Stimulated activated CD4-positive, alpha-beta T cell treated with anti-CD3 and anti-CD28 coated beads, Interleukin-15, amount 100 ng/mL, for 24 hours (primary cell): ENCODE measurements at places on chromosomes 2 and 18.
A peak's percentile ranks its signal among the peaks of the same experiment; 100 is the strongest.

DNA sequence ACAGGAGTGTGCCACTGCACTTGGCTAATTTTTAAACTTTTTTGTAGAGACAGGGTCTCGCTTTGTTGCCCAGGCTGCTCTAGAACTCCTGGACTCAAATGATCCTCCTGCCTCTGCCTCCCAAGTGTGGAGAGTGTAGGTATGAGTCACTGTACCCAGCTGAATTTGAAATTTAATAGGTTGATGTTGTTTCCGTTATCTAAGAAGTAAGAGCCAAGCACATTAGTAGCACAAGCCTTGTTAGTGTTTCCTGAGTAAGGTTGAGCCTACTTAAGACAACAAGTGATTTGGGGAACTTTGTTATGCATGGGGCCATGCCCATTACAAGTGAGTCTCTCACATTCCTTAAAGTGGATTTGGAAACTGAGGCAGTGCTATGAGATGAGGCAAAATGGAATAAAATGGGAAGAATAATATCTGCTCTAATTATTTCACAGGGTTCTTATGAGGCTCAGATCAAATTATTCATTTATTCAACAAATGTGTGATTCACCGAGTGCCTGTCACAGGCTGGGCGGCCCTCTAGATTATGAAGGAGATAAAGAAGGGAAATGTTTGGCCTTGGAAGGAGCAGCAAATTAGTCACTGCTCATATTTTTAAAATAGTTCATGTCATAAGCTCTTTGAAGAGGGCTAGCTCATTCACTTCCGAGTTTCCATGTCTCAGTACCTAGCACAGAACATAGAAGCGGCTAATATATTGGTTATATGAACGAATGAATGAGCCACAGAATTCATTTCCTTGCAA is 217.2 kb downstream of the LDLRAD4 start:
- peak; percentile 43 for DNase-seq

DNA sequence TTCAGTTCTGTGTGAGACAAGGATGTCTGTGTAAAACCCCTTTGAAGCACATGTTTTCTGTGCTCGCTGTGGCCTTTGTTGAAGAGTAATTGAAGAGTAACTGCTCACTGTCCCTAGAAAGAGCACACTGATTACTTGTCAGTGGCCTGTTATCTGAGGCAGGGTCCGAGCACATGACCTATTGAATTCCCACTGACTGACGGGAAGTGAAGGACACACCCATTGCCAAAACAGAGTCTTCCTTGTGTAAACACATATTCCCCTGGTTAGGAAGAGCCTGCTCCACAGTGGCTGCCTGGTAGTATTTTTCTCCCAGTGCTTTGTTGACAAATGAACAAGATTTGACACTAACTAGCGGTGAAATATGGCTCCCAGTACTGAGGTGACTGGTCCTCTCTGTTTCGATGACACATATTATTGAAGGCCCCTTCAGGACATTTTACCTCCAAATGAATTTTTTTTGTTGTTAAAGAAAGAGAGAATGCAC is 148.5 kb upstream of the GYPC start:
- no peak for DNase-seq

DNA sequence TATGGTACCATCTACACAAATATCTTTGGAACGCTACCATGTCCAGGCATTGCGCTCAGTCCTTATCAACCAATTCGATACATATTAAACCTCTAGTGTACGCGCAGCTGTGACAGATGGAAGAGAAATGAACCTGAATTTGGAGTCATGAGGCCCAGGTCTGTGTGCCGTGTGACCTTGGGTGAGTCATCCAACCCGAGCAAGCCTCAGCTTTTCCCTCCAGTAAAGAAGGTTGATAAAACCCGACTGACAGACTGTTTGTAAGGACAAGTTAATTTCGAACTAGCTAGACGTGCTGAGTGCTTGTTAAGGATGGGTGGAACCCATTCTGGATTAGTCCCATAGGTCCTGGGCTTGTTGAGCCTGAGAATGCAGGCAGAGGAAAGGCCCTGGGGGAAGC is 28.2 kb downstream of the GREB1 start:
- no peak for DNase-seq

DNA sequence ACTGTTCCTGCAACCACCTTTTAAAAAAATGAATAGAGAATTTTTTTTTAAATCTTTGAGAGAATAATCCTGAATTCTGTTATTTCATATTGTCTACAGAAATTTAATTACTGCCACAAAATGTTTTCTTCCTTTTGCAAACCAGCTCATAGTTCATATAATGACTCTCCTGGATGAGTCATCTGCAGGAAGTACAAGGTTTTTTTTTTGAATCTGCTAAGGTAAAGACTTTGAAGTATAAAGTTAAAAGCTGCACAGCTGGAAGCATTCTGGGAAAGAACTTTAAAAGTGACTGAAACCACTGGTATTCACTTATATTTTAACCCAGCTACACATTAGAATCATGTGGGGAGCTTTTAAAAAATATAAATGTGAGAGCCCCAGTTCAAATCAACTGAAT is 25.4 kb downstream of the SESTD1 start:
- DNase-seq, result no peak

- DNase-seq, result no peak
Observed at GRCh38 chr2:98505971-98506664, 61.5 kb downstream of the INPP4A start.

DNA sequence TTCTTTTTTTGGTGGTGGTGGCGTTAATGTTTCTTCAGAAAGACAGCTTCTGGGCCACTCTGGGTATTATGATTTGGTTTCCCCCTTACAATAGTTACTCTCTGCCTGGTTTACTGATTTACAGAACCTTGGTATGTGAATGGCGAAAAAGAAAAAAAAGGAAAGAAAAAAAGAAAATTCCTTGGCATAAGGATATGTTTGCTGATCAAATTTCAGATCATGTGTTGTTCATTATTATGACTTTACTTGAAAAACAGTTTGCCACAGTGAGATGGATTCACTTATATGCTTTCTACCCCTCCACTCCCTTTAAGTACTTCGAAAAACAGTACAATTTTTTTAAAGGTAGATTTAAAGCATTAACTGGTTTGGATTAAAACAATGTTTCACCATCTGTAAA is 21.0 kb downstream of the BCL11A start:
- DNase-seq, result no peak

DNA sequence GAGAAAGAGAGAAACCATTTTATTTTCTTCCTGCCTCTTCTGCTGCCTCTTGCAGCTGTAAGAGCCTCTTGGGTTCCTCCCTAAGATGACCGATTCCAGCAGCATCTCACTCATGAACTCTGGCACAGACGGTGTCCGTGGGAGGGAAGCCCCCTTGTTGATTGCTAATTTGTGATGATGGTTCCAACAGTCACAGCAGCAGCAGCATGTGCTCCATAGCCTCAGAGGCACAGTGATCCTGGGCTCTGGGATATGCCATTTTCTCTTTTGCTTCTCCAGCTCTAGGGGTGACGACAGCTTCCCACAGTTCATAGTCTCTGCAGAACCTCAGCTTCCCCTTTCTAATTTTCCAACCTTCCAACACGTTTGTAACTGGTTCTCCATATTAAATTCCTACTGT is 324.2 kb upstream of the HS6ST1 start:
- no peak for DNase-seq

DNA sequence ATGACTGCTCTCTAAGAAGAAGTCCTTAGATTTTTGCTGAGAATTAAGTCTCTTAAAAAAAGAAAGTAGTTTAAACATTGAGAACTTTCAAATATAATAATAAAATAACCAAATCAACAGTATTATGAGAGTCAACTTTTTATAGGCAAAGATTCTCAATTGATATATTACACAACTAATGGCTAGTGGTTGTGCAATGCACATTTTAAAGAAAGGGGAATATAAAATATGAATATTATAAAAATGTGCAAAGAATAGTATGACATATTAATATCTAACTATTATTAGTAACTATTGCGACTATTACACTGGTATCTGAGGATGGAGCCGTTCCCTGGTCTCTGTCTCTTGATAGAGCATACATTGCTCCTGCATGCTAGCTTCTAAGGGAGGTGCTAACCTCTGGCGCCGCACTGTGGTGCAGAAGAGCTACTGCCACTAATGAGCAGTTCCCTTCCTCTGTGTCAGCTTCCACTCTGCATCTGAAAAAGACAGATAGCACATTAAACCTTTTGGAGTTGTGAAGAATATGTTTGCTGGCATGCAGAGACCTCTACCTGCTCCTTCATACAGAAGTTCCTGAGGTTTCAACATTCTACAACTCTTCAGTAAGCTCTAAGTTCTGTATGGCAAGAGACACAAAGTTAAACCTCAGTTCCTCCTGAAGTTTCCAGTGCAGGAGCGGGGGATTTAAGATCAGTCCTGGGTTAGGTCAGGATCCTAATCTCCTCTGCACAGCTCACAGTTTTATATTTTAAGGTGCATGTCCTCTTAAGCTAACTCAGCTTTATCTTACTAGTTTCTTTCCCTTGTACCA is 3.5 kb upstream of the SLC9A2 start:
- DNase-seq, result peak; percentile 64

DNA sequence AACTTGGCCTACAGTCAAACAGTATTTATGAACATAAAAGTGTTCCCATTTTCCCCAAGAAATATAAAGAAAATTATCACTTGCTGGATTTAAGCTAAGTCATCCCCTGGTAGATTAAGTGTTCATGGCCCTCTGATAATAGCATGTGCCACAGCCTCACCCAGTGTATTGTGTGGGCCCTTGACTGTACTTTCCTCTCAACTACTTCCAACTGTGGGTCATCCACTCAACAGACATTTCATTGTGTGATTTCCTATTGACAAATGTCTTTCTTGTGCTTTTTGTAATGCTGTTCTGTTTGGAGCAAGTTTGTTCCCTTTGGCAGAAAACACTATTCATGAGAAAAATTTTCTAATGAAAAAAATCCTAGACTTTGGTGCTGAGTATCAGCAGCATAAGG is 48.4 kb upstream of the TMEM17 start:
- no peak for DNase-seq

DNA sequence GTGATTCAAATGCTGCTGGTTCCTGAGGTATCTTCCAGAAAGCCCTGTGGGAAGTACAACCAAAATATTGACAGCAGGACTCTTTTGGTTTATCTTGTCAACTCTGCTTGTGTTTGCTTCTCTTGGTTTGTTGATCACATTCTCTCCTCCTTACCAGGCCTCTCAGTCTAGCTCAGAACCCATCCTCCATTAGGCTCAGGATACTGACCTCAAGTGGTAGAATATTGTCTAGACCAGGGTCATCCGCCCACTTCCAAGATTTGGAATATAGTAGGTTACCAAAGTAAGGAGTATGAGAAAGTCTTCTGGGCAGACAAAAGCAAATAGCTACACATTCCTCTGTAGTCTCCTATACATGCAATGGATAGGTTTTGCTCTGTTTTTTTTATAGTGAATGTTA is 56.6 kb downstream of the XIRP2 start:
- no peak for DNase-seq

DNA sequence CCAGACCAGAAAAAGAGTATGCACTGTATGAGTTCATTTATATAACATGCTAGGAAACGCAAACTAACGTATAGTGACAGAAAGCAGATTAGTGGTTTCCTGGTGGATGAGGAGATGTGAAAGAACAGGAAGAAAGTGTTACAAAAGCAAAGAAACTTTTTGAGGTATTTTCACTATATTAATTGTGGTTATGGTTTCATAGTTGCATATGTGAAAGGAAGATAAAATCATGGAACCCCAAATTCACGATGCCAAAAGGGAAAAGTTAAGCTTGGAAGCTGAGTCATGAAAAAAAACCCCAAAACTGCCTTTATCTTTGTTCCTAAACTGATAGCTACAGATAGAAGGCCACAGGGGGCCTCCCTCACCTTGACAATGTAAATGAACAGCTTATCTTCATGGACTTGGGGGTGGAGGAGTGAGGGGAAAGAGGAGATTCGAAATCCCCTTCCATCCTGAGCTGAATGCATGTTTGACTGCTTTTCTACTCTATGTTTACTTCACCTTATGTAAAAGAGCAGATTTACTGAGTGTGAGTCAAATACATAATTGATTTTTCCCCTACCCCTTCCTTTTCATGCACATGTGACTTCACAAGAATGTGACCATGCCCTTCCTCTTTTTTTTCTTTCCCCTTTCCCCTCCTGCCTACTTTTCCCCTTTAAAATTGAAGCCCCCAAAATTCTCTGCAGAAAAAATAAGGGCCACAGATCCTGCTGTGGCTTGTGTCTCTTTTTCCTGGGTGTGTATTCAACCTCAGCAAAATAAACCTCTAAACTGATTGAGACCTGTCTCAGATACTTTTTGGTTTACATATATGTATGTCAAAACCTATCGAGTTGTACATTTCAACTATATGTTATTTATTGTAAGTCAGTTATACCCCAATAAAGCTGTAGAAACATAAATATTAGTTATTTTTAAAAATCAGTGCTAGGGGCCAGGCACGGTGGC is 100.1 kb upstream of the TLK1 start:
- peak; percentile 63 for DNase-seq

DNA sequence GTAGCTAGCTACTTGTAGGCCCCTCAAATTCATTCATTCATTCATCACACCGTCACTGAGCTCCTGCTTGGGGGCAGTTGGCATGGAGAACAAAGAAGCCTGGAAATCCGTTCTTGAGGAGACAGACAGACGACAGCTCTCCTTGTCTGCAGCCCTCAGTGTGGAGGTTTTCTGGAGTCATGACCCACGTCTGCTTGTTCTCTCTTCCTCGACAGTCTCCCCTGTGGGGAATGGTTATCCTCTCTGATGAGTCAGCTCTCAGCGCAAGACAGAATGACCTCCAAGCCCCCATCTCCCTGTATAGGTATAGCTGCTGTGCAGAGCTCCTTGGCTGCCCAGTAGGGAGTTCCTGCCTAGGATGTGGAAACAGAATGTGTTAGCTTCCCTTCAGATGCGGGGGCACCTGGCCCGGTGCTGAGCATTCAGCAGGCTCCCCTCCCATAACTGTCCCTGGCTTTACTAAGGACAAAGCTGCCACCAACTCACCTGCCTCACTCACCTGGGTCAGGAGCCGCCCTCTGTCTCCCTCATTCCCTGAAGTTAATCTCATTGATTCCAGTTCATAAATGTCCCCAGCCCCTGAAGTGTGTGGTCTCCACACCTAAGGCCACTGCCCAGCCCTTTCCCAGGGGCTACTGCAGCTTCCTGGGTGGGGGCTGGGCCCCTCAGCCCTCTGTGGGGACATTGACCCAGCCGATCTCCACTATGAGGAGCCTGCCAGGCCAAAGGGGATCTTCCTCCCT is 124.7 kb downstream of the ACKR3 start:
- no peak for DNase-seq
